ENCODE measurements at places on chromosomes 11 and 22.

DNA sequence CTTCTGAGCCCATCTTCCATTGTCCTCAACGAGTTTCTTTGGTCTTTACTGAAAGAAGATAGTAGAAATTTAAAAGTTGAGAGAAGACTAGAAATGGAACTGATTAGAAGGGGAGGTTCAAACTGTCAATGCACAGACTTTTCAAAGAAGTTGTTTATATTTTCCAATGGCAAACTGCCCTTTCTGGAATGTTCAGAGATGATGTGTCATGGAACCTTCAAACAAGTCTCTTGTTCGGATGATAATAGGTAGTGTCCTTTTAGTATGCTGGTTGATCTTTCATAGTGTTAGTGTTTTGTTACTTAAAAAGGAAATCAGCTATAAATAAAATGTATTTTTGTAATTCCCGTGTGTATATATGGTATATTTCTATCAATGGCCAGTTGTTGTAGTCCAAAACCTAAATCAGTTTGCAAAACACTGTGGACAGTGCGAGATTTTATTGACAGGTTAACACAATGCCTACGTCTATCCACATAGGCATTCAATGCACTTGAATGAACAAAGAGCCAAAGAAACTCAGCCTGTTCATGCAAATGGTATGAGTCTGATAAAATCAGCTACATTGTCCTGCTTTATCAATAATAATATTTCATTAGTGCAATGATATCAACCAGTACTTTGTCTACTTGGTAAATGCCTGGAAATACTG lies 30.9 kb downstream of the C11orf91 start:
- DNase-seq = no peak

DNA sequence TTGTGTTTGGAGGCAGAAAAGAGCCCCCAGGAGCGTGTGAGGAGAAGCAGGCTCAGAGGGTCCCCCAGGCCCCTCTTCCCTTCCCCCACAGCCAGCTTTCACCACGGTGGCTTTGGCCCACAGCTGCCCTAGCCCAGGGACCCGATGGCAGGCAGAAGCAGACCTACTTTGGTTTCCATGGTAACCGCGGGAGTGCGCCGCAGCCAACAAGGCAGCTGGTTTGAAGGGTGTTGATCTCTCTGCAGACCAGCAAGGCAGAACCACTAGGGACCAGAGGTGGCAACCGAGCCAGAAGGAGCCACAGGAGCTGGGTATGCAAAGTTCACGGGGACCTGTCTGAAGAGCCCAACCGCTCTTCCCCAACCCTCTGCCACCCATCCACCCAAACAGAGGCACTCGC lies 69.4 kb downstream of the BUD13 start:
- no peak for DNase-seq

- DNase-seq = no peak
Observed at GRCh38 chr11:131228378-131228777, 142.0 kb upstream of the NTM start.

DNA sequence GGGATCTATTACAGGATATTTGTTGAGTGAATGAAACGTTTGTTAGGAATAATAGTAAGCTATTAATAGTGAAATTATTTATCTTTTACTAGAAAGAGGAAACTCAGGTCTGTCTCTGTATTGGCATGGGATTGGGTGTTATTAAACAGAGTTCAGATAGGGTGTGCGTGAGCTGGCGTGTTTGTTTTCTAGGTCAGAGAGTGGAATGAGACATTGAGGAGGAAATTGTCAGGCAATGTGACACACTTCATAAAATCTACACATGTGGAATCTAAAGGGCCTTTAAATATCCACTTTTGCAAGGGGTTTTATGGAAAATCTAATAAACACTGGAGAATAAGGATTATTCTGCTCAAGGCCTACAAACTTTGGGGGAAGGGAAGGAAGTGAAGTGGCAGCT lies 552.9 kb downstream of the NTM start:
- DNase-seq = no peak
